HAP-1 (cell line): ENCODE measurements at places on chromosomes 11 and 22.

DNA sequence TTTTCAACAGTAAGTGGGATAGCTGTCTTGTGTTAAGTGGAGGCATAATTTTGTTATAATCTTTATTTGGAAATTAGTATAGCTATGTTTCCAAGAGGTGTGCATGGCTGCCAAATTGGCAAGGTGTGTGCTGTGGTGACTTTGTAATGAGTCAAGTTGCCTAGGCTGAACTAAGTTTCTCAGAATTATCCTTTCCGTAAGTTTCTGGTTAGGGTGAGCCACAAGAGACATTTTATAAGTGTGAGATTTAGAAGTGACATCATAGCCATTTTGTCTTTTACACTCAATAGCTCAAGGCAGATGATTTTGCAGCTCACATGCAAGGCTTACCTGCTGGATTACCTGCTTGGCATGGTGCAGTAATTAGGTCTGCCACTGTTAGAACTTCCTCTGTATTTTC, 90.3 kb downstream of the C11orf87 start:
- DNase-seq: no peak

DNA sequence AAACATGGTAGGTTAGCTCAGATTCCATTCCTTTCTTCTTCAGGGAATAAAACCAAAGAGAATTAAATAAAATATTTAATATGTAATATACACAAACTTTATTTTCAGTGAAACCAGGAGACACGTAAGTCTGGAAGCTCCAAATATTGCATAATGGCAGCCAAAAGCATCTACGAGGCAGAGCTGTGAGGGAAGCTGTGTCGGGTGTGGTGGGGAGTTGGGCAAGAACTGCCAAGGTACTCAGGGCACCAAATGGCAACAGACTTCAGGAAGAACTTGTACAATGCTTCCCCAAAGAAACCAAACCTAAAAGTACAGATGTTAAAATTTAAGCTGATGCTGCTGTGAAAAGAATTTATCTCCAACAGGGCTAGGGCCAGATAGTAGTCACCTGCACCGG, 47.5 kb upstream of the C11orf87 start:
- DNase-seq: no peak

GRCh38 chr11:17840101-17840548, 105.5 kb downstream of the KCNC1 start:
- DNase-seq: no peak

- peak; percentile 52 for DNase-seq
Observed at GRCh38 chr11:83070731-83071566, 748 bp downstream of the RAB30 start.

DNA sequence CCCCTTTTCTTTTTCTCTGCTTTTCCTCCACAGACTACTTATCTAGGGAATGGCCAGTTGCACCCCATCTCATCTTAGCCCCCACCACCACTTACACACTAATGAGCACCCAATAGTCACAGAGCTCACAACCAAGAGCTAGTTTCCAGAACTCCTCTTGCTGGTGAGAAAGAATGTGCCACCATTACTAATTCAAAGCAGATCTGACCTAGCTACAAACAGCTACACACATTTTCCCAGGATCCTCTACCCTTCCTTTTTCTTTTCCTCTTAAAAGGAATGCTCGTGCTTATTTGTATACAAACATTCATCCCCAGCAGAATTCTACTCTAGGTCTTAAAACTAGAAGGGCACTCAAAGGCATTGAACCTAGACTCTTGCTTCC, 136.8 kb downstream of the CD44 start:
- DNase-seq: no peak

DNA sequence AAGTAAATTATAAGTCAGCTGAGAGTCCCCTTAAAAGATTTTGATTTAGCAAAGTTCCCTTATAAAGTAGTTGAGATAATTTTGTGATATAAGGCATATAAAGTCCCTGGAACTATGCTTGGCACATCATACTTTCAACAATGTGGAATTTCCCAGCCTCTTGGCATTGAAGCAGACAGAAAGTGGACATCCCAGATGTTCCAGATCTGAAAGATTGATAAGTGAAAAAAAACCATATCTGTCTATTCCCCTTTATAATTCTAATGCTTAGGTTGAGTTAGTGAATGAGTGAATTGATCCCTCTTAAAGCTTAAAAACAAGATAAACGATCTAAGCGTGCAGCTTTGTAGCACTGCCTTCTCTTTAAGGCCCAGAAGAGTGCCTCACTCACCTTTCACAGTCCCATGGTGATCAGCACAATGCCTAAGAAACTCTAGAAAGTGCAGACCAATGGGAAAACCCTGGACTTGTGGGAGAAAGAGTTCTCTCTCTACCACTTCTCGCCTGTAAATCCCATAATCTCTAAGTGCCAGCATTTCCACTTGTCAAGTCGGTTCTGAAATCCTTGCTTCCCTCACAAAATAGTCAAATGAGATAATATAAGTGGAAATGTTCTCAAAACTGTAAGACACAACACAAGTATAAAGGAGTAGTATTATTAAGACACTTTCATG, 17.8 kb downstream of the FIBIN start:
- DNase-seq: no peak

GRCh38 chr11:22190827-22191463, 1.9 kb upstream of the ANO5 start:
- DNase-seq: no peak

- DNase-seq: no peak
Observed at GRCh38 chr11:118415062-118415738, 13.8 kb downstream of the ATP5MG start.

- no peak for DNase-seq
Observed at GRCh38 chr22:44606126-44606525, 95.9 kb upstream of the PRR5 start.

DNA sequence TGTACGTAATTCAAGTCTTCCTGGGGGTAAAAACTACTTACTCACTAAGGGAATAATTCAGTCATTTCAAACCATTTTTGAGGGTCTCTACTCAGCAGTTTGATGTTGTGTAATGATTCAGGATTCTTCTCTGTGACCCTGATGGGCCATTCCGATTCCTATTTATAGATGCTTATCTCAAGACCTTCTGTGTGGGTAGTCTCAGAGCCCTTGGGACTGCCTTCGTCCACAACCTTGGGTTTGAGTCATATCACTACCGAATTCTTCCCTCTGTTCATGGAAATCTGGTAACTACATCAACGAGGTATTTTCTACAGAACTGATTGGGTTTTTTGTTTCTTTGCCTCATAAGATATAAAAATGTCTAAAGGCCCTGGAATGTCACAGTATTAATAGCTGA, 14.3 kb upstream of the CBX6 start:
- no peak for DNase-seq

DNA sequence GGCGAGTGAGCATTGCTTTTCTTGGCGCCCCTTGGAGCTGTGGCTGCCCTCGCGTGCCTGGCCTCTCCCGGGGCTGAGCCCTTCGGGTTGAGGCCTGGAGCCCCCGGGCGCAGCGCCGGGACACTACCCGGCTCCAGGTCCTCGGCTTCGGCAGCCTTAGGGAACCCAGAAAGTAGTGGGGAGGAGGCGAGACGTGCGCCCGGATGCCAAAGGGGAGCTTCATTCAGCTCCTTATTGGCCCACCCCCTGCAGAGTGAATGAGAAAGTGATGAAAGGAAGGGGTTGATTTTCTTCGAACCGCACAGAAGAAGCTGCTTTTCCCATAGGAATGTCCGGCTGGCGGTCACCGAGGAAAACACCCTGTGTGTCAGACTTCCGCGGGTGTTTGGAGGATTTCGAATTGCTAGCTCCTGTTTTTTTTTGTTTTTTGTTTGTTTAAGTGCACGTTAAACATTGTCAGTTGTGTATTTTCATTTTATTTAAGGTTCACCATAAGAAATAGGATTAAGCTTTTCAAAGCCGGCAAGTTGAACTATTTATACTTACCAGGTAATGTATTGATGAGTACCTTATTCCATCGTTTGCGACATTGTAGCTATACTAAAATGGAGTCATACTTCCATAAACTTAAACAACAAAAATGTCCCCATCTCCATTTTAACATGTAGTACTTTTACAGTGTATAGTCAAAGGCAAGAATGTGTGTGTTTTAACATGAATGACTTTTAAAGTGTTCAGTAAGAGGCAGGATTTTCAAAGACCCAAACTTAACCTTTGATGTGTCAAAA, 841 bp upstream of the EIF4G2 start:
- DNase-seq: peak; percentile 71

DNA sequence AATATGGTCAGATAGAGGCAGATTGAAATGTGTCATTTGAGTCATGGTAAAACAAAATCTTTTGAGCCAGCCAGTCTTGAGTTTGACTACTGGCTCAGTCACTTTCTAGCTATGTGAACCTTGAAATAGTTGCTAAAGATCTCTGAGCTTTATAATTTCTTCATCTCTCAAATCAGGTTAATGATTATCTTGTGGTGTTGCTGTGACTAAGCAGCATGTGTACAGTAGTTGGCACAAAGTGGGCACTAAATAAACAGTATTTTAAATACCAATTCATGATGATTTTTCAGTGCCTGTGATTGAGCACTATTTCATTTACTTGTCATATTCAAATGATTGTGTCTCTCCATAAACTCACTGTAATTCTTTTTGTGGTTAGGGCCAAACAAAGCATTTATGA, 70.8 kb downstream of the RAB38 start:
- DNase-seq: no peak

DNA sequence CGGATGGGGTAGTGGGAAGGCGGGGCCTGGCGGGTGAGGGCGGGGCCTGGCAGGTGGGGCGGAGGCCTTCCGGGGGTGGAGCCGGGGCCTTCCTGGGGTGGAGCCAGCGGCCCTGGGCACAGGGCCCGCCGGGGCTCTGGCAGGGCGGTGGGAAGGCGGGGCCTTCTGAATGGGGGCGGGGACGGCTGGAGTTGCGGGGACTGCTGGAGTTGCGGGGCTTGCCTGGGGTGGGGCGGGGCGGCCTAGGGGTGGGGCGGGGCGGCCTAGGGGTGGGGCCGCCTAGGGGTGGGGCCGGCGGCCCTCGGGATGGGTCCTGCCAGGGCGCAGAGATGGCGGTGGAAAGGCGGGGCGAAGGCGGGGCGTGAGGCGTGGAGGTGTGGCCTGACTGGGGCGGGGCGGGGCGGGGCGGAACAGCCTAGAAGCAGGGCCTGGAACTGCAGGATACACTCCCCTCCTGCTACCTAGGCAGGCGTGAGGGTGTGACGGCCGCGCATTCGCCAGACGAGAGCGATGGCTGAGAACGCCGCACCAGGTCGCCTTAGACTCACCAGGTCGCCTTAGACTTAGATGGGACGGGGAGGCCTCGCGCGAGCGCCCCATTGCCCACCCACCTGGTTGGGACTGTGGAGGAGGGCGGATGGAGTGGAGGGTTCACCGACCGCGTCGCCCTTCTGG, 19.3 kb downstream of the RRP7A start:
- DNase-seq: peak; percentile 47

DNA sequence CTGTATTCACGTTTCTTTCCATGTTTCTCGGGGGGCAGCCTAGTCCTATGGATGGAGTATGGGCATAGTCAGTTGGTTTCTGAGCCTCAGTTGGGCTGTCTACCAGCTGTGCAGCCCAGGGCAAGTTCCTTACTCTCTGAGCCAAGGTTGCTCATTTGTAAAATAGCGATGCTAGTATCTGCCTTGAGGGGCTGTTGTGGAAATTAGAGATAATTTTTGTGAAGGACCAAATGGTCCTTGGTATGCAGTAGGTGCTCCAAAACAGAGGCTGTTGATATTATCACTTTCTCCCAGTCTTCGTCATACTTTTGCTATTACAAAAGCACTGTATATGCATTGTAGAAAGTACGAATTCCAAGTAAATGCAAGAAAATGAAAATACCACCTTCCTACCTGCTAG, 82.7 kb upstream of the MYOD1 start:
- DNase-seq: no peak

GRCh38 chr11:78857688-78858087, 283.0 kb upstream of the NARS2 start:
- no peak for DNase-seq

DNA sequence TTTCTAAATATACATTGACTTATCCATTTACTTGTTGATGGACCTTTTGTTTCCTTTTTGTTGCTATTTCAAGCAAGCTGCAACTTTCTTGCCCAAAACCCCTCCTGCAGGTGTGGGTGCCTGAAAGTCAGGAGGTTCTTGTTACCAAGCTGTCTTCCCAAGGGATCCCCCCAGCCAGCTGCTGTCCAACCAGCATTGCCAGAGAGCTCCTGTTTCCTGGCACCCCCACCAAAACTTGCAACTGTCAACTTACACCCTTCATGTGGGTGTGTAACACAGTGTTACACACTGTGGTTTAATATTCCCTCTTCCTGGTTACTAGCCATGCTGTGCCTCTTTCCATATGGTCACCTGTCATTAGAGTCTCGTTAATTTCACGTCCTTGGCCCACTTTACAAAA, 1.6 kb upstream of the KRTAP5-1 start:
- DNase-seq: no peak

DNA sequence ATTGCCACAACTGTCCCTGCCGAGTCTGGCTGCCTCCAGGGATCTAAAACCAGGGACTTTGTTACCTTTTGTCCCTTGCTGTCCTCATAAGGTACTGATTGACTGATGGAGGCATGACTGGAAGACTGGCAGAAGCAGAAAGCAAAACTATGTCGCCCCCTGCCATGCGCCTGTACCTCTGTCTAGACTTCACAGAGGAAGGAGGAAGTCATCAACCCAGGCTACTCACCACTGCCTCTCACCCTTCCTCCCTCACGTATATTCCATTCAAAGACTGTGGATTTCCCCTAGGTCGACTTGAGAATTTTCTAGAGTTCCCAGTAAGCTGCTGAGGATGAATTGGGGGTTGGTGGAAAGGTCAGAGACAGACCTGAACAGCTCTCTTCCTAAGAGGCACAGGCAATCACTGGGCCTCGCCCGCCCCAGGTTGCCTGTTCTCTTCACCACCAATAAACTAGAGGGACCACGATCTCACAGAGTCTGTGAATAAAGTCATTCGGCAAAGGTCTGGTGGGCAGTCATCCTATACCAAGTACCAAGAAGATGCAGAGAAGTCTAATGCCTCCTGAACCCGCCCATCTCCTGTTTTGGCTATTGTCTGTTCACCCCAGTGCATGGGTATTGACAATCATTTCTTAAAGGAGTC, 27.5 kb upstream of the CHST1 start:
- no peak for DNase-seq

DNA sequence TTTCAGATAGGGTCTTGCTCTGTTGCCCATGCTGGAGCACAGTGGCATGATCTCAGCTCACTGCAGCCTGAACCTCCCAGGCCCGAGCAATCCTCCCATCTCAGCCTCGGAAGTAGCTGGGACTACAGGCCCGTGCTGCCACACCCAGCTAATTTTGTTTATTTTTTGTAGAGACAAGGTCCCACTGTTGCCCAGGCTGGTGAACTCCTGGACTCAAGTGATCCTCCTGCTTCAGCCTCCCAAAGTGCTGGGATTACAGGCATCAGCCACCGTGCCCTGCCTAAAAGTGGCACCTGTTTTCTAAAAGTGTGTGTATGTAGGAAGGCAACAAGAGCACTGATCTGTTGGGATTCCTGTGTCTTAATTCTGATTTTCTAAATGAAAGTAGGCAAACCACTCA, 20.2 kb downstream of the PACS1 start:
- DNase-seq: no peak

DNA sequence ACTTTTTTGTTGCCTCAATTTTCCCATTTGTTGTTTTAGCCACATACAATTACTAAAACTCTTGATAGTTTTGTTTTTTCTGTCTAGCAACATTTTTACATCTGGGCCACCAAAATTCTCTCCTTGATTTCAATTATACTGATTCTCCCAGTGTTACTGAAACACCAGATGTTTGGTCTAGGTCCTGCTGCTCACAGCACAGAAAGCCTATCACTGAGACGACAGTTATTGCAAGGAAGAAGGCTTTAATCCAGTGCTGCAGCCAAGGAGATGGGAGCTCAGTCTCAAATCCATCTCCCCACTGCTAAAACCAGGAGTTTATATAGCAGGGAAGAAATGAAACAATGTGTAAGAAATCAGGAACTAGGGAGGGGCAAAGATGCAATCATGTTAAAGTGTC, 837.7 kb upstream of the CNTN5 start:
- DNase-seq: no peak
